ENCODE measurements at places on chromosomes 12 and 14.
A peak's percentile ranks its signal among the peaks of the same experiment; 100 is the strongest.

DNA sequence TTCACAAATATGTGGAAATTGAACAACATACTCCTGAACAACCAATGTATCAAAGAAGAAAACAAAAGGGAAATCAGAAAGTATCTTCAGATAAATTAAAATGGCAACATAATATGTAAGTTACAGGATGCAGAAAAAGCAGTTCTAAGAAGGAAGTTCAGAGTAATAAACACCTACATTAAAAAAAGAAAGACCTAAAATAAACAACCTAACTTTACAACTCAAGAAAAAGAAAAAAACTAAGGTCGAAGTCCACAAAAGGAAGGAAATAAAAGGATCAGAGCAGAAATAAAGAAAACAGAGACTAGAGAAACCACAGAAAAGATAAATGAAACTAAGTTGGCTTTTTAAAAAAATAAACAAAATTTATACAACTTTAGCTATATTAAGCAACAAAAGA is 59.2 kb downstream of the EGLN3 start:
- DNase-seq, result no peak

DNA sequence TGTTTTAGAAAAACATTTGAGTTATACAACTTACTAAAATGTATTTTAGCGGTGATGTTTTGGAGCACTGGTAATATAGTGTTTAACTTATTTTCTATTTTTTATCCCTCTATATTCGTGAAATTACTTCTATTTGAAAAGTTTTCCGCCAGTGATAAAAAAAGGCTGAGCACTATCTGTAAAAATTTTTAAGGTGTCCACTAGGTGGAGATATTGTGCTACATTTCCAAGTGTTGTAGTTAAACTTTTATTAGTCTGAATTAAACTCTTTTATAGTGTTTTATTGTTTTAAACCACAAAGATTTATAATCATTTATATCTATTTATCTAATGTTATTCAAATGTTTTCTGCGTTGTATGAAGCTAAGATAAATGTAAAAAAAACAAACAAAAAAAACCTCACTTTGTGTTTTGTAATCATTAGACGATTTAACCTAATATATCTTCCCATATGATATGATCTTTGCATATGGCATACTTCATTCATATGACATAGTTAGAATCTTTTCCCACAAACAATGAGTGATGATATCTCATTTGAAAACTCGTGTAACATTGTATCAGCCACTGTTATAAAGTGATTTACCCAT is 11.8 kb downstream of the ALG10B start:
- peak; percentile 46 for DNase-seq

DNA sequence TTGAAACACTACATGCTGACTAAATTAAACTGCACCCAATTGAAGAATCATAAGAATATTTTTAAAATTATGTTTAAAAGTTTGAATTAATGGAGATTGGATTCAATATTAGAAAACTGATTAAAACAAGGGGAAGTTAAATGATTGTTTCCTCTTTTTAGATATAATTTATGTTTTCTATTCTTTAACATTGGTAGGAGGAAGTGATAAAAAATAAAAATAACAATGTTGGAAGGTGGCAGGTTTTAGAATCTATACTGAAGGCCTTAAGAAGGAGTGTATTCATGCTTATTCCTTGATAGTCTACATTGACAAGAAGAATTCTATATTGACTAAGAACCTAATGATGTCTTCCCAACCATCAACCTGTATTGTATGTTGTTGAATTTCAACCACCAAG is 168.1 kb downstream of the PDZRN4 start:
- DNase-seq, result no peak

DNA sequence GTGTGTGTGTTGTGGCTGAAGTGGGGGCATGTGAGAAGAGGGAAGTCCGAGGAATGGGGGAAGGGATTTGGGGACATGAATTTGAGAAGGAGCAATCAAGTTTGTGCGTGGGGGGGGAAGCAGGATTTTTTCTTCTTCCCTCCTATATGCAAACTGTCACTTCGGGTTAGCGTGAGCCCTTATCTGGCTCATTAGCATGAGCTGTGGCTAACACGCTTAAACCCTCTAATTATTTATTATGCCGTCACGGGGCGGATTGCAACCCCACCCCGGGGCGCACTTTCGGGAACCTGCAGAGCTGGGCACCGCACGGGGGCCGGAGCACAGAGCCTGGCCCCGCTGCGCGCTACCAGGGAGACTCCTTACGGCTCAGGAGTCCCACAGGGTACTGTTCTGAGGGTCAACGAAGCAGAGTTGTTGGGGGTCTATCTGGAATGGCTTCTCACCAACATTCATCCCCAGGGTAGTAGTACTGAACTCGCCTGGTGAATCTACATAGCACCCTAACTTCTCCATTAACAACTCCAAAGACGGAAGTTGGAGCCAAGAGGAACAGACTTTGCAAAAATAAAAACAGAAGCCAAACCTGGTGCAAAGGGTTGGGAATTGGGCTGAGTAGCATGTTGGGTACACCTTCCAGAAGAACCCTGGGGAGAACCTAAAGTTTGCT is 6.4 kb upstream of the ASCL1 start:
- DNase-seq, result no peak

DNA sequence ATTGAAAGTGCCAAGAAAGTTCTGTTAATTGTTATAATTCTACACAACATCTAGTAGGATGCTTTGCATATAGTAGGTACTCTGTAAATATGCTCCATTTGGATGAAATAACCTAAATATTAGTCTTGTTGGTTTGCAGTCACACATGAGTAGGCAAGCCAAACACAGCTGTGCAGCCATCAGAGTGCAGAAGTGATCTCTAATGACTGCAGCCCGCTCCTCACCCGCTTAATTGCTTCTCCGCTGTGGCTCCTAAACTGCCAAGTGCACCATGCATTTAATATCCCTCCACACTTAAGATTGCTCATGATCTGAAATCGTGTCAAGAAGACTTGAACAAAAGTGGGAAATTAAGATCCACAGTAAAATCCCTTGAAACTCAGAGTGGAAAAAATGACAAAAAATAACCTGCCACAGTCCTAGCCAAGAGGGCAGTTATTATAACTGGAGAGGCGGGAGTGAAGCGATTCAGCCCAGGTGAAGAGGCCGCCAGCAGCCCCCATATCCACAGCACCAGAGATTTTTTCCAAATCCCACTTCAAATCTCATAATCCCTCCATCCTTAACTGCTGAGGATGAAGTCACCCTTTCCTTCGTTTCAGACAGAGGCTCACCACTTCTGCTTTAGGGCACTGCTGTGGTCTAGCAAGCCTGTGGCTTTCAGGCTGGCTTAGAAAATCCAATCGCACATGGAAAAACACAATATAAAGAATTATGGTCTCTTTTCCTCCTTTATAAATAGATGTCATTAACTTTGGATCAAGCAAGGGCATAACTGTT is 69.5 kb downstream of the TMEM30B start:
- no peak for DNase-seq

- DNase-seq, result no peak
Observed at GRCh38 chr12:116210131-116210530, 67.4 kb downstream of the MED13L start.

DNA sequence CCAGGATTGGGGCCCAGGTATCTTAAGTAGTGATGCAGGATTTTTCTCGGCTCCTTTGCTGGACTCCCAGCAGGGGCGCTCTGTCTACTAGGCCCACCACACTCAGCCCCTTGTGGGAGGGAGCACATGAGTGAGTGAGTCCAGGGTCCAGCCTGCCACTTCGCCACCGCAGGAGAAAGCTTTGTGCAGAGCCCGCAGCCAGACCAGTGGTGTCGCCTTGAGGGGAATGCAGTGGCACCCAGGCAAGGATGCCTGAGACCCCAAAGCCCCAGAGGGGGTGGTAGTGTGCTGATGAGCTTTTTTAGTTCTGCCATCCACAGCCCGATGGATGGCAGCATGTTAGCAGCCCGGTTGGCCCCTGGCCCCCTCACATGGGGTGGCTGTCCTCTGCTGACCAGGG is 5.4 kb upstream of the MRPS35 start:
- no peak for DNase-seq

GRCh38 chr12:24615967-24616411 is 332.9 kb downstream of the BCAT1 start:
- DNase-seq, result peak; percentile 78

DNA sequence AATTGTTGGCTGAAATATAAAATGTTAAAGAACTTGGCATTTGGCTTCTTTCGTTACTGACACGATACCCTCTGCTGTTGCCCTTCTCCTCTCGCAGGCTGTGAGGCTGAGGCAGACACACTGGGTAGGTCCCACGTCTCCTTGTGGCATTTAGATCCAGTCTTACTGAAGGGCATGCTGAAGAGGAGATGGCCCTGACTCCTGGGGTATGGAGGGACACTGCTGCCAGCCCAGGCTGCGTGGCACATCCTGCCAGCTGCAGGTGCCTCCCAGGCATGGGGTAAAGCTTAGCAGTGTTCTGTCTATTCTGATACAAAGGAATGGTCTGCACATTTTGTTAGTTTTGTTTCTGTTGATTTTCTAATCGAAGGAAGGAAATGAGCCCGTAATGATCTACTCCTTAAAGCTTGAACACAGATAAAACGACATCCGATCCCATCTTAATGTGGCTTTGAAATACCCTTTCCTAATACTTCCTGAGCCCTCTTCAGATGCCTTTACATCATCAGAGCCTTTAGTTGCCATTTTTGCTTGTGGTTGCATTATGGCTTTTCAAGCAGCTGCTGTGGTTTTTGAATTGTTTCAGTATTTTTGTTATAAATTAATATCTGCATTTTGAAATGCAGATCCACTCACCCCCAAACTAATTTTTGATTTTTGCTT is 61.1 kb downstream of the WDR20 start:
- DNase-seq, result no peak

DNA sequence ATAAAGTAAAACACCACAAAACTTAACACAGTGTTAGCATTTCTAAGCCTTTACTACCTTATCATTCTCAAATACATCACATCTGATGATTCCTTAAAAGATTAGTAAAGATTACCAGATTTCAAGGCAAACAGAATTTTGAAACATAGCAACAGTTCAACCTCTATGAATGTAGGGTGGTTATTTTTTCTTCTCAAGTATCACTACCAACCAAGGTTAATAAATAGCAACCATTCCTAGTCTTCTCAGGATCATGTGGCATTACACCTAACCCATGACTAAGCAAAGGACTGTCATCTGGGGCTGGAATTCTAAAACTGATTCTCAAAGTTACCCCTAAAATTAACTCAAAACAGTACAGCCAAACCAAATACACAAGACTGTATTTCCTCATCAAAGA is 39.4 kb upstream of the CSRNP2 start:
- no peak for DNase-seq

DNA sequence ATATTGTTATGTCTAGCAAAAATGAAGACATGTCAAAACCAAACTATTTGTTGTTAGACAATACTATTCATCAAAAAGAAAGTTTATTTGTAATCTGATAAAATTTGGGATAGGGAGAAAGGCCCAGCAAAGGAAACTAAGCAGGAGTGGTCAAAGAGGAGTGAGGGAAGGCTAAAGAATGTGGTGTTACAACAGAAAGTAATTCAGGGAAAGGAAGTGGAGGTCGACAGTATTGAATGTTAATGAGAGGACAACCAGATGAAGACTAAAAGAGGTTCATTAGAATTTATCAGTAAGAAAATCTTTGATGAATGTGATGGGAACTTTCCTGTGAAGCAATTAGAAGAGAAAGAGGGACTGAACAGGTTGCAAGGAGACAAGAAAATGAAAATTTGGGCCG is 33.9 kb downstream of the PLCZ1 start:
- DNase-seq, result no peak

DNA sequence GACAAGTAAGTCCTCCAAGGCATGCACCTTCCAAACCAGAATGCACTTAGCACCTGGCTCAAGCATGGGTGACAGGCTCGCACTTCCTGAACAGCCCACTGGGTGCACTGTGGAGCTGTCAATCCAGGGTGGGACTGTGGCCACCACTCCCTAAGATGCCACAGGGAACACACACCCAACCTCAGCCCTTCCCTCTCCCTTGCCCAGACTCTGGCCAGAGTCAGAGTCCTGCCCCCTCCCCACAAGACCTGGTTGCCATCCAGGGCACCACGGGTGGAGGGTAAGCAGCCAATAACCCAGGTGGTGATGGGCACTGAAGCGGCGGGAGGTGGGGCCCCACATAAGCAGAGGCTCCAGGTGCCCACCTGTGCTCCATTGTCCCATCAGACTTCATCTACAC is 160.6 kb downstream of the MYRFL start:
- DNase-seq, result no peak

GRCh38 chr12:10021342-10021741 is 9.1 kb upstream of the CLEC9A start:
- DNase-seq, result no peak

DNA sequence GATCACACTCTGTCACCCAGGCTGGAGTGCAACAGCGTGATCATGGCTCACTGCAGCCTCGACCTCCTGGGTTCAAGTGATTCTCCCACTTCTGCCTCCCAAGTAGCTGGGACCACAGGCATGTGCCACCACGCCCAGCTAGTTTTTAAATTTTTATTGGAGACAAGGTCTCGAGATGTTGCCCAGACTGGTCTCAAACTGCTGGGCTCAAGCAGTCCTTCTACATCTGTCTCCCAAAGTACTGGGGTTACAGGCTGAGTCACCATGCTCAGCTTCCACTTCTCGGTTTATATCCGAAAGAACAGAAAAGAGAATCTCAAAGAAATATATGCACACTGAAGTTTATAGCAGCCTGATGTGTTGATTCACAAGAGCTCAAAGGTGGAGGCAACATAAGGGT is 107.5 kb downstream of the SCARB1 start:
- DNase-seq, result no peak

- DNase-seq, result no peak
Observed at GRCh38 chr14:92108345-92109254, 2.2 kb upstream of the ATXN3 start.

DNA sequence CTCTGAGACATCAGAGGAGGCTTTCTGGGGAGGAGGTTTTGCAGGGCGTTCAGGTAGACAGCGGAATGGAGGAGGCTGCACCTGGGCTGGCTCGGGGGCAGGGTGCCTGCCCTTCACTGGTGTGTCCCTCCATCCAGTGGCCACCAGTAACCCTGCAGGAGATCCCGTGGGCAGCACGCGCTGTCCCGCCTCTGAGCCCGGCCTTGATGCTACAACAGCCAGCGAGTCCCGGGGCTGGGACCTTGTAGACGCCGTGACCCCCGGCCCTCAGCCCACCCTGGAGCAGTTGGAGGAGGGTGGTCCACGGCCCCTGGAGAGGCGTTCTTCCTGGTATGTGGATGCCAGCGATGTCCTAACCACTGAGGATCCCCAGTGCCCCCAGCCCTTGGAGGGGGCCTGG is 10.0 kb upstream of the ADSS1 start:
- no peak for DNase-seq

DNA sequence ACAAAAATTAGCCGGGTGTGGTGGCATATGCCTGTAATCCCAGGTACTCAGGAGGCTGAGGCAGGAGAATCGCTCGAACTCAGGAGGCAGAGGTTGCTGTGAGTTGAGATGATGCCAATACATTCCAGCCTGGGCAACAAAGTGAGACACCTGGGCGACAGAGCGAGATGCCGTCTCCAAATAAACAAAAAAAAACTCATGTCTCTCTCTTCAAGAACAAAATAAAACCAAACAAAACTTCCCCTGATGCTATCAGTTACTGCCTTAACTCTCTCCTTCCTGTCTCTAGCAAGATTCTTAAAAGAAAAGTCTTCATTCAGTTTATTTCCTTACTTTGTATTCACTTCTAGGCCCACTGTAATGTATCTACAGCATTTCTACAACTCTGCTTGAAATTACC is 20.8 kb downstream of the KLHL28 start:
- no peak for DNase-seq

All from cardiac fibroblast (primary cell).